Mucosa of descending colon (tissue), 3 donors: ENCODE measurements at places on chromosomes 6 and 20. TPM values are rescaled to one million over a fixed set of nuclear protein-coding genes. Genes with fewer than 3 reads are reported as not detected.

DPPA5 gene
- total RNA-seq, result not detected

STMND1 gene
- total RNA-seq, result 0.53 TPM

GRM1 gene
- total RNA-seq, result not detected

LGSN gene
- total RNA-seq, result 0.14 TPM

C6orf163 gene
- total RNA-seq, result 7.8 TPM

PLAGL2 gene
- 16.5 TPM for total RNA-seq

HLA-C gene
- total RNA-seq, result 965 TPM

ABHD16B gene
- total RNA-seq, result not detected

C6orf58 gene
- total RNA-seq, result not detected

CRNKL1 gene
- total RNA-seq, result 21.7 TPM

SLC32A1 gene
- not detected for total RNA-seq

HRH3 gene
- total RNA-seq, result 0.09 TPM

BIRC7 gene
- total RNA-seq, result 0.22 TPM

SEL1L2 gene
- total RNA-seq, result not detected

SYCP2 gene
- total RNA-seq, result 0.78 TPM

COX7A2 gene
- 493 TPM for total RNA-seq

KCNQ5 gene
- 2.3 TPM for total RNA-seq

SCP2D1 gene
- not detected for total RNA-seq

SIRPB1 gene
- 6.0 TPM for total RNA-seq

GRIK2 gene
- 1.5 TPM for total RNA-seq

SMLR1 gene
- total RNA-seq, result not detected

AIF1 gene
- 28.4 TPM for total RNA-seq

SSR1 gene
- 83.2 TPM for total RNA-seq

MBOAT1 gene
- total RNA-seq, result 33.7 TPM

ARMH2 gene
- total RNA-seq, result not detected

ACTL10 gene
- total RNA-seq, result 2.4 TPM

CCDC28A gene
- 29.8 TPM for total RNA-seq

SRSF12 gene
- total RNA-seq, result not detected

SLC25A27 gene
- total RNA-seq, result 19.4 TPM

CST4 gene
- not detected for total RNA-seq

SCRT2 gene
- total RNA-seq, result not detected

APOM gene
- total RNA-seq, result 2.4 TPM

BCAS4 gene
- 2.9 TPM for total RNA-seq

SIM1 gene
- total RNA-seq, result not detected

PLG gene
- total RNA-seq, result not detected

EYA2 gene
- total RNA-seq, result 22.3 TPM

NRSN1 gene
- 2.4 TPM for total RNA-seq

GSTA3 gene
- not detected for total RNA-seq

MARCKS gene
- total RNA-seq, result 131 TPM

ARFGEF3 gene
- total RNA-seq, result 24.3 TPM

HLA-DRB5 gene
- 50.3 TPM for total RNA-seq

TUBB1 gene
- not detected for total RNA-seq

PRL gene
- not detected for total RNA-seq

VSTM2L gene
- 2.6 TPM for total RNA-seq

USP49 gene
- total RNA-seq, result 3.7 TPM

IPCEF1 gene
- total RNA-seq, result 3.4 TPM

XKR7 gene
- total RNA-seq, result 0.10 TPM

CALHM5 gene
- 0.72 TPM for total RNA-seq

DYNLRB1 gene
- total RNA-seq, result 119 TPM

PACRG gene
- total RNA-seq, result 1.3 TPM

LAMP5 gene
- 0.51 TPM for total RNA-seq

SUMO4 gene
- 1.7 TPM for total RNA-seq

KIF25 gene
- total RNA-seq, result 1.1 TPM
